Neural crest cell (in vitro differentiated cells): ENCODE measurements at places on chromosomes 12 and 14.

- no peak for DNase-seq
- peaks cover 58% of the 10 kb centered on the region for H3K4me1 ChIP-seq
- H3K27ac ChIP-seq = no peak overlapping the region
- peaks cover 5% of the 10 kb centered on the region for H3K27me3 ChIP-seq
- peak overlapping the region; percentile 18 for H3K4me3 ChIP-seq
These were observed 83.9 kb downstream of the PAPOLA start for GRCh38 chr14:96586056-96586455.

DNA sequence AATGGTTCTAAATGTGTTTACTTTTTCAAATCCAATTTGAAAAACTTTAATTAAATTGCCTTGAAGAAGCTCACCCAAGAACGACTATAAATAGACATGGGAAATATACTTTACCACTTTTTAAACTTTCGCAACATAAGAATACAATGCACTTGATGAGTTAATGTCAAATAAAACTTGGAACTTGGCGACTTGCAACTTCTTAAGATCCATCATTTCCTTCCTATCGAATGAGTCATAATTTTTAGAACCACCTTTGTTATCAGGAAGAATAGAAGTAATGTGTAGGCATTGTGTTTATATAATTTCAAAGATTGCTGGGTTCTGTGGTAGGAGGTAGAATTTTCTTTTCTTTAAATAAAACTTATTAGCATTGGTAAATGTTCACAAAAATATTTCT lies 1417.4 kb upstream of the FLRT2 start:
- no peak overlapping the region for H3K4me3 ChIP-seq
- H3K27ac ChIP-seq = no peak overlapping the region
- H3K27me3 ChIP-seq = no peaks in the 10 kb centered on the region

GRCh38 chr12:124687917-124688316 lies 120.5 kb upstream of the NCOR2 start:
- peaks cover 52% of the 10 kb centered on the region for H3K4me1 ChIP-seq
- DNase-seq = no peak
- peak overlapping the region; percentile 67 for H3K27ac ChIP-seq
- H3K36me3 ChIP-seq = no peaks in the 10 kb centered on the region
- H3K27me3 ChIP-seq = peaks cover 49% of the 10 kb centered on the region
- H3K4me3 ChIP-seq = no peak overlapping the region

DNA sequence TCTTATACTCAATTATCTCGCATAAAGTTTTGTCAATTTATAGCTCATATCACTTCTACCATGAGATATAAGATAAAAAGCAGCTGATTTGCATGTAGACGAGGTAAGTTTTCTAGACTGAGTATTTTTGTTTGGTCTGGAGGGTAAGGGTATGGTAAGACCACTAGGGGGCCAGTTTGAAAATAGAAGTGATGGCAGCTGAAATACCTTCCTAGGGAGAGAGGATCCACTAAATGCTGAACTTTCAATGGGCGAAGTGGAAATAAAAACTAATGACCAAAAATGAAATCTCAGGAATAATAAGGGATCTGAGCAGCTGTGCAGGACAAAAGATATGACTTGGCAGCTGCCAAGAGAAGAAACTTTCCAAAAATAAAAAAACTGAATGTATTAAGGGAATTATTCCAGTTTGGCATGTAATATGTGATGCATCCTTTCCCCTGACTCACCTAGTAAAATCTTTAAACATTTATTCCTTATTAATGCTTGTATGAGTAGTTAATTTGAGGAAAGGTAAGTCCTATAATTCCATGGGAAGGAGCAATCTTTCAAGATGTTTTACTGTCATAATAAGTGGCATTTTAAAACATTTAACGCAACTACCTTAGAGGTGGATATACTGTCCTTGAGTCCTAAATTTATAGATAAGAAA lies 754.5 kb downstream of the C12orf50 start:
- H3K27ac ChIP-seq = no peak overlapping the region
- no peaks in the 10 kb centered on the region for H3K27me3 ChIP-seq
- H3K4me3 ChIP-seq = no peak overlapping the region
- H3K36me3 ChIP-seq = no peaks in the 10 kb centered on the region
- DNase-seq = no peak
- H3K4me1 ChIP-seq = peaks cover 16% of the 10 kb centered on the region

GRCh38 chr14:90644882-90645281 lies 171.3 kb downstream of the TTC7B start:
- peaks cover 16% of the 10 kb centered on the region for H3K36me3 ChIP-seq
- no peak overlapping the region for H3K4me3 ChIP-seq
- no peak for DNase-seq
- no peaks in the 10 kb centered on the region for H3K27me3 ChIP-seq

DNA sequence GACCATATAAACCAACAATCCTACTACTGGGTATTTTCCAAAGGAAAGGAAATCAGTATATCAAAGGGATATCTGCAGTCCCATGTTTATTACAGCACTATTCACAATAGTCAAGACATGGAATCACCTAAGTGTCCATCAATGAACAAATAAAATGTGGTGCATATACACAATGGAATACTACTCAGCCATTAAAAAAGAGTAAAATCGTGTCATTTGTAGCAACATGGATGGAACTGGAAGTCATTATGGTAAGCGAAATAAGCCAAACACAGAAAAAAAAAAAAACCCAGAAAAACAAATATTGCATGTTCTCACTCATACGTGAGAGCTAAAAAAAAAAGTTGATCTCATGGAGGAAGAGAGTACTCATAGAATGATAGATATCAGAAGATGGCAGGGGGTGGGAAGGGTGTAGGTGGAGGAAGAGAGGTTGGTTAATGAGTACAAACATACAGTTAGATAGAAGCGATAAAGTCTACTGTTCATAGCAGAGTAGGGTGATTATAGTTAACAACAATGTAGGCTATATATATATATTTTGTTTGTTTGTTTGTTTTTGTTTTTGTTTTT lies 49.3 kb downstream of the BCAT1 start:
- H3K27me3 ChIP-seq = peaks cover 13% of the 10 kb centered on the region
- H3K27ac ChIP-seq = no peak overlapping the region
- no peak for DNase-seq
- peaks cover 7% of the 10 kb centered on the region for H3K36me3 ChIP-seq
- peaks cover 39% of the 10 kb centered on the region for H3K4me1 ChIP-seq
- H3K4me3 ChIP-seq = no peak overlapping the region

GRCh38 chr12:89950421-89950820 lies 241.8 kb upstream of the ATP2B1 start:
- H3K4me3 ChIP-seq = no peak overlapping the region
- no peaks in the 10 kb centered on the region for H3K27me3 ChIP-seq
- no peaks in the 10 kb centered on the region for H3K36me3 ChIP-seq
- no peak for DNase-seq
- H3K27ac ChIP-seq = no peak overlapping the region

DNA sequence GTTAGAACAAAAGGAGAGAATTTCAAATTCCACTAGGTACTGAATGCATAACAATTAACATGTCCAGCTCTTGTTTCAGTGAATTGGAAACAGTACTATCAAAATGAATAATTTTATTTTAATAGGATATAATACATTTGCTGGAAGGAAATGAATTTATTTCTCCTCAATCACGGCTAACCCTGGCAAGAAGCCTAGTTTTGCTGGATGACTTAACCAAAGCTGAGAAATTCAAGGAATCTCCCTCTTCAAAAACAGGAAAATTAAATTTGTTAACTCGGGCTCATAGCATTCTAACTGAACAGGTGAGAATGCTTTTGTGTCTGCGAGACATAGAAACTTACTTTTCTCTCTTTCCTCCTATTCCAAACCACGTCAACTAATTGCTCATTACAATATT lies 163.5 kb upstream of the NEDD1 start:
- no peaks in the 10 kb centered on the region for H3K4me1 ChIP-seq
- H3K36me3 ChIP-seq = no peaks in the 10 kb centered on the region
- no peak overlapping the region for H3K27ac ChIP-seq
- H3K4me3 ChIP-seq = no peak overlapping the region
- no peak for DNase-seq

- H3K36me3 ChIP-seq = no peaks in the 10 kb centered on the region
- no peaks in the 10 kb centered on the region for H3K27me3 ChIP-seq
- no peak for DNase-seq
- no peak overlapping the region for H3K4me3 ChIP-seq
These were observed 97.3 kb downstream of the EXOC5 start for GRCh38 chr14:57171363-57171762.

DNA sequence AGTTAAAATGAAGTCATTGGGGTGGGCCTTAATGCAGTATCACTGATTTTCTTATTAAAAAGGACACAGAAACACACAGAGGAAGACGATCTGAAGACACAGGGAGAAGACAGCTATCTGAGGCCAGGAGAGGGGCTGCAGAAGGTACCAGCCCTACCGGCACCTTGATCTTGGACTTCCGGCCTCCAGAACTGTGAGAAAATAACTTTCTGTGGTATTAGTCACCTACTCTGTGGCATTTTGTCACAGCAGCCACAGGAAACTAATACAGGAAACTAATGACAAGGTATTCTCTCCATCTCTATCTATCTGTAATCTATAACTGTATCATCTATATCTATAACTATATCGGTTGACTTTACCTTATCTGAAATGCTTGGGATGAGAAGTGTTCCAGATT lies 1149.5 kb downstream of the BCL11B start:
- no peak overlapping the region for H3K27ac ChIP-seq
- no peak for DNase-seq
- no peaks in the 10 kb centered on the region for H3K4me1 ChIP-seq
- H3K27me3 ChIP-seq = peaks cover 4% of the 10 kb centered on the region
- no peak overlapping the region for H3K4me3 ChIP-seq

DNA sequence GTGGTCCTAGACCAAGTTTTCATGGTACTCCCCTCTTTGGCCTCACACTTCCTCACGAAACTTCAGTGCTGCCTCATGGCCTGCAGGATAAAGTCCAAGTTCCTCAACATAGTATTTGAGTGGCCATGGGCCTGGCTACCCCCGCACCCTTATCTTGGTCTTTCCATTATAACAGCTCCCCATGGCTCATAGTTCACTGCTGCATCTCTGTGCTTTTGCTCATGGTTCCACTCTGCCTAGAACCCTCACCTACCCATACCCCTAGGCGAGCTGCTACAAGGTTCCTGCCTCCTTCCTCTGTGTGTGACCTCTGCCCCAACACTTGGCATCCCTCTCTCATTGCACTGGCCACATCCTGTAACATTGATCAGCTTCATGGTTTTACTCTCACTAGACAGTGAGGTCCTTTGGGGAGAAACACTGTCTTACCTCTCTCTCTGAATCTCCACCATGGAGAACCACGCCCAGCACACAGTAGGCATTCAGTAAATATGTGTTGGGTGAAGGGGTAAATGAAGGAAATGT lies 158.9 kb downstream of the GPR65 start:
- DNase-seq = no peak
- H3K27ac ChIP-seq = peak overlapping the region; percentile 79
- H3K4me1 ChIP-seq = peaks cover 8% of the 10 kb centered on the region
- H3K4me3 ChIP-seq = no peak overlapping the region
- H3K36me3 ChIP-seq = no peaks in the 10 kb centered on the region

- no peaks in the 10 kb centered on the region for H3K36me3 ChIP-seq
- no peaks in the 10 kb centered on the region for H3K27me3 ChIP-seq
- DNase-seq = no peak
- H3K4me3 ChIP-seq = no peak overlapping the region
These were observed 7.3 kb downstream of the GUCY2C start for GRCh38 chr12:14689144-14689543.

DNA sequence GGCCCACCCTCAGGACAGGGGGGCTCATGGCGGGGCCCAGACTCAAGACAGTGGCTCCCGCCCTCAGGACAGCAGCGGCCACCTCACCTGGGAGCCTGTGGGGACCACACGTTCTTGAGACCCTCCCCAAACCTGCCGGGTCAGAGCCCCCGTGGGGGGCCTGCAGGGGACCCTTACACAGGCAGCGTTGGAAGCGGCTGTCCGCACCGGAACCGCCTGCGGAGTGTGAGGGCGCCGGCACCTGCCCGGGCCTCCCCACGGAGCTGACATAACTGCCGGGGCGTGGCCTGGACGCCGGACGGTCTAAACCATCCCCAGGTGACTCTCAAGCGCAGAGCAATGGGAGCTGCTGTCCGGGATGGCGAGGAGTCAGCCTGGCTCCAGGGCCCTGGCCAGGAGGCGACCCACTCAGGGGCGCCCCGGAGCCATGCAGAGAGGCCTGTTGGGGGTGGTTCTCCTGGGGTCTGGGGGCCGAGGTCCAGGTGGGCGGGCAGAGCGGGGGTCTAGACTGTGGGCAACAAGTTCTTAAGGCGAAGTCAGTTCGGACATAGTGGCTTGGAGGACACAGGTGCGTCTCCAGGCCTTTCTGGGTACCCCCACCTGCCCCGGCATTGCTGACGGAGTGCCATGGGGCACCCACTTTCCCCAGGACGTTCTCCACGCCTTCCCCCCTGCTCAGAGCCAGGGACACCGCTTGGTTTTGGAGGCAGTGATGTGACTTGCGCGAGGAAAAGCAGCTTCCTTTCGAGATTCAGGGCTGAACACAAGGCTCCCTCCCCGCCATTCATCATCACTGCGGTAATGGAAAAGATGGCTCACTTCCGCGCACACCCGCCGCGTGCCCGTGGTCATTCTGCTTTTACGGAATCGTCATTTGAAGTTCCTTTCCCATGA lies 23.2 kb downstream of the GALNT9 start:
- H3K4me1 ChIP-seq = no peaks in the 10 kb centered on the region
- no peak overlapping the region for H3K4me3 ChIP-seq
- no peak overlapping the region for H3K27ac ChIP-seq
- H3K36me3 ChIP-seq = no peaks in the 10 kb centered on the region
- H3K27me3 ChIP-seq = peaks cover 37% of the 10 kb centered on the region

GRCh38 chr14:74948228-74949175 lies 6.9 kb downstream of the PGF start:
- DNase-seq = no peak
- peak overlapping the region; percentile 35 for H3K27ac ChIP-seq
- H3K27me3 ChIP-seq = no peaks in the 10 kb centered on the region
- no peaks in the 10 kb centered on the region for H3K36me3 ChIP-seq

GRCh38 chr14:58426670-58427280 lies 556 bp downstream of the TIMM9 start:
- DNase-seq = peak; percentile 58
- H3K27me3 ChIP-seq = no peaks in the 10 kb centered on the region
- H3K36me3 ChIP-seq = no peaks in the 10 kb centered on the region
- H3K4me3 ChIP-seq = peak overlapping the region; percentile 94
- peak overlapping the region; percentile 98 for H3K27ac ChIP-seq
- peaks cover 34% of the 10 kb centered on the region for H3K4me1 ChIP-seq

GRCh38 chr12:13811061-13811460 lies 170.3 kb downstream of the GRIN2B start:
- peaks cover 7% of the 10 kb centered on the region for H3K4me1 ChIP-seq
- H3K27ac ChIP-seq = no peak overlapping the region
- no peak overlapping the region for H3K4me3 ChIP-seq
- H3K27me3 ChIP-seq = no peaks in the 10 kb centered on the region
- no peak for DNase-seq
- no peaks in the 10 kb centered on the region for H3K36me3 ChIP-seq

DNA sequence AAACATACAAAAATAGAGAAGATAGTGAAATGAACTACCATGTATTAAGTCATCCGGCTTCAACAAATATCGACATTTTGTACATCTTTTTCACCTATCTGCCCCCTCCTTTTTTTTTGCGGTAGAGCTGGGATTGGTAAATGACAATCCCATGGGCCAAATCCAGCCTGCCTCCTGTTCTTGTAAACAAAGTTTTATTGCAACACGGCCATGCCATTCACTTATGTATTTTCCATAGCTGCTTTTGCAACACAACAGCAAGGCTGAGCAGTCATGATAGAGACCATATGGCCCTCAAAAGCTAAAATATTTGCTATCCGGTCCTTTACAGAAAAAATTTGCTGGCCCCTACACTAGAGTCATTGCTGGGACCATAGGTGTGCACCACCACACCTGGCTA lies 58.1 kb upstream of the PLEKHG3 start:
- H3K4me1 ChIP-seq = peaks cover 21% of the 10 kb centered on the region
- H3K27ac ChIP-seq = no peak overlapping the region
- no peak overlapping the region for H3K4me3 ChIP-seq
- no peaks in the 10 kb centered on the region for H3K36me3 ChIP-seq
